ENCODE measurements at places on chromosomes 12 and 14.

DNA sequence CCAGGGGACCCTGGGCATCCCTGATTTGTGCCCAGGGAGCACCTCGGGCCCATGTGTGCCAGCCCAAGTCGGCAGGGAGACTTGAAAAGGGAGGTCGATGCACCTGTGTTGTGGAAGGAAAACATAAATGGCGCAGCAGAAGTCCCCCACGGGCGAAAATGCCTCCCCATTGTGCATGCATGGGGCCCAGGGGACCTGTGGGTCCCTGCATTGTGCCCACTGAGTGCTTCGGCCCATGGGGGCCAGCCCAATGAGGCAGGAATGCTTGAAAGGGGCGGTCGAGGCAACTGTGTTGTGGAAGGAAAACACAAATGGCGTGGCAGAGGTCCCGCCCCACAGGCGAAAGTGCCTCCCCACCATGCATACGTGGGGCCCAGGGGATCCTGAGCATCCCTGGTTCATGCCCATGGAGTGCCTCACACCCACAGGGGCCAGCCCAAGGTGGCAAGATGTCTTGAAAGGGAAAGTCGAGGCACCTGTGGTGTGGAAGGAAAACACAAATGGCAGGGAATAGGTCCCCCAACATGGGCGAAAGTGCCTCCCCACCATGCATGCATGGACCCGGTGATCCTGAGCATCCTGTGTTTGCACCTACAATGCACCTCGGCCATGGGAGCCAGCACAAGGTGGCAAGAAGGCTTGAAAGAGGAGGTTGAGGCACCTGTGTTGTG lies 368.0 kb downstream of the ALG10 start:
- DNase-seq = no peak

- DNase-seq = no peak
These were observed 77.0 kb upstream of the GRIP1 start for GRCh38 chr12:66755727-66756395.

DNA sequence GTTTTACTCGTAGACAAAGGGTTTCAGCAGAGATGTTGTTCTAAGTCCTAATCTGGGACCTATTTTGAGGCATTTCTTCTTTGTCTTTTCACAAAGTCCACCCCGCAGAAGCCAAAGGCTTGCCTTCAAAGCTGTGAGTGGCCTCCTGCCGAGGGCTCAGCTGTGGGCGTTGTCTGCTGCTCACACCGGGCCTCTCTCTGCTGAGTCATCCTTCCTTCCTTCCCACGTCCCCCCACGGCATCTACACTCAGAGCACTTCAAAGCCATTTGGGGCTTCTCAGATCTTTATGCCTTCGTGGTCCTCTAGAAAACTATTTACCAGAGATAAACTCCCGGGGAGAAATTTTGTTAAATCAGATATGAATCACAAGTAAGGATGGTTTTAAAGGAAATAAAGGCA lies 115.9 kb upstream of the TMPO start:
- peak; percentile 85 for DNase-seq

DNA sequence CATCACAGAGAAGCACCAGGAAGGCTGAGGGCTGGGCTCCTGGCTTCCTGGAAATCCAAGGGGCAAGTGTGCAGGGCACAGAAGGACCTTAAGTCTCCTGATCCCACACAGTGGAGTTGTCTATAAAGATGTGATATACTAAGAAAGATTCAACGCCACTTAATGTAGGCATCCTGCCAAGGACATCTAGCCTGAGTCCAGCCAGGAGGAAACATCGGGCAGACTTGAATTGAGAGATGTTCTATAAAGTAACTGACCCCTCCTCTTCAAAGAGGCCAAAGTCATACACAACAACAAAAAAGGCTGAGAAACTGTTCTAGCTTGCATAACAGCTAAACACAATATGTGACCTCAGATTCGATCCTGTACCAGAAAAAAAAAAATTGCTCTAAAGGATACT lies 299.5 kb upstream of the NOS1 start:
- DNase-seq = no peak

- DNase-seq = no peak
These were observed 188.6 kb downstream of the KCNA5 start for GRCh38 chr12:5232291-5232690.

- no peak for DNase-seq
These were observed 663 bp upstream of the SNAPC1 start for GRCh38 chr14:61761557-61761956.

DNA sequence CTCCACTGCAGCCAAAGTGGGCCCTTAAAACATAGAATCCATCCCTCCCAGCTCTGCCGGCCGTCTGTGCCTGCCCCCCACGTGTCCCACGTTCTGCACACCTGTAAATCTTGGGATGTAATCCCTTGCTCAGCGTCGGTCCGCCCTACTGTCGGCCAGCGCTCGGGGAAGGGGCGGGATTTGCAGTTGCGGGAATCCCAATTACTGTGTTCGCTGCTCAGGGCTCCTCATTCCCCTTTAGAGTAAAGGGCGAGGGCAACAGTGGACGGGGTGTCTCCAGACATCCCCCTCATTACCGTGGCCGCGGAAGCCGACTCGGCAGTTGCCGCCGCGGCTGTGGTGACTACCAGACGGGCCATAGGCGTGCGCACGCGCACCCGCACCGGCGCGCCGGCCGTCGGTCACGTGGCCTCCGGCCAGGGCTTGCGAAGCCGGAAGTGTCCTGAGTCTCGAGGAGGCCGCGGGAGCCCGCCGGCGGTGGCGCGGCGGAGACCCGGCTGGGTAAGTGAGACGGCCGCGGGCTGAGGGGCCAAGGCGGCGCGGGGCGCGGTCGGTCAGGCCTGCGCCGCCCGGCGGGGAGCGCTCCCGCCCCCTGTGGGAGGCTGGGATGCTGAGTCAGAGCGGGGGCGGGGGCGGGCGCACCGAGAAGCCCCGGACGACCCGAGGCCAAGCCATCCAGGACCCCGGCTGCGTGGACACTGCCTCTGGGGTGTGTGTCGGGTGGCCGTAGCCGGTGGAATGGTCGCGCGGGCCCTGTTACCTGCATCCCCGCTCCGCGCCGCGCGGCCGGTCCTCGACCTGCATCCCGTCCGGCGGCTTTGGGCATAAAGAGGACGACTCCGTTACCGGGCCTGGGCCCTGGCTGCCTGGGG lies at the start of gene TBK1:
Gene TBK1, plus strand, starts transcription at position 434 of the 872 bp plus-strand sequence. CDS start 3,751 bp downstream, outside the sequence.
- peak; percentile 81 for DNase-seq

- peak; percentile 84 for DNase-seq
These were observed 539.3 kb upstream of the TBX3 start for GRCh38 chr12:115223322-115223721.

- DNase-seq = no peak
These were observed 102.6 kb upstream of the PRB2 start for GRCh38 chr12:11497995-11498394.

DNA sequence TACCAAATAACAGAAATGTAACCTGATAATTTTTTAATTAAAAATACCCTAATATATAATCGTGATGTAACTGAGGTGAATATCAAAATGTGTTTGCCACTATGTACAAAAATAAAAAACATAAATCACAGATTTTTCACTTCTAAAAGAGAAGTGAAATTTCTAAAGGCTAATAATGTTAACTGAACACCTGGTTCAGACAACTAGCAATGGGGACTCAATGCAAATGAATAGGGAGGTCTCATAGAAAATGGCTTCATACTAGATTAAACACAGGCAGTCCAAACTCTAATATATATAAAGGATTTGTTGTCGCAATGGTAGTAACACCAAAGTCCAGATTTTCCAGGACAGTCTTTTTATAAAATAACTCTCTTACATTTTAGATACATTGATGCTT lies 365.4 kb upstream of the ATP2B1 start:
- DNase-seq = no peak

- DNase-seq = no peak
These were observed 212.3 kb upstream of the FOXN3 start for GRCh38 chr14:89629383-89629782.

- DNase-seq = no peak
These were observed 42.5 kb downstream of the TPH2 start for GRCh38 chr12:71981149-71981548.

DNA sequence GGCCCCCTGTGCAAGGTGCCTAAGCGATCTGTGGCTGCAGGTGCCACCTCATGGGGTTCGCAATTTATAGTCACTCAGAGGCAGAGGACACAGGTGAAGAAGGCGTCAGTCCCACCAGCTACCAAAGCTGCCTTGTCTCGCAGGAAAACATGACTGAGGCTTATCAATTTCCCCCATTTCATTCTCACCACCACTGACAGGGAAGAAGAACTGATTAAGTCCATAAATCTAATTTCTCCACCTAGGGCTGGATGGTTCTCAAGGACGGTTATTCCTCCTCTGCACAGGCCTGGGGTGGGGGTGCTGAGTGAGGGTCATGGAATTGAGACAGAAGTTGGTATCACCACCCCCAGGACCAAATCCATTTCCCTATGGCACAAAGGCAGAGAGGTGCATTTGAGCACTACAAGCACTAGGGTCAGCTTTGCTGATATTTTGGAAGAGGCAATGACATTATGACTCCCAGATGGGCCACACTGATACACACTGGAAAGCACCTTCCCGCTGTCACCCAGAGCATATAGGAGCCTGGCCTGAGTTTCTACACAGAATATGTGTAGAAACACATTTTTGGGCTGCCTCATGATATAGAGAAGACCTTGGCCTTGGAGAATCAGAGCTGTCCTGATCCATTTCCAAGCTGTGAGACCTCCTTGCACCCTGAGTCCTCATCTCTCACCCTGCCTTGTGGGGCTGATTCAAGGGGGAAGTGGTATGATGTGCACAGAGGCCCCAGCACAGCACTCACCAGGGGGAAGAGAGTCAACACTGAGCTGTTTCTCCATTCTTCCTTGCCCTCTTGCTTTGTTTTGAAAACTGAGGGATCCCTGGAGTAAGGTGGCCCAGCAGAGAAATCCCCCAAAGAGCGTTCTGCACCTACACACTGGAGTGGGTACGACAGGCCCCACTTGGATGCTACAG lies 59.4 kb downstream of the PITPNM2 start:
- no peak for DNase-seq

DNA sequence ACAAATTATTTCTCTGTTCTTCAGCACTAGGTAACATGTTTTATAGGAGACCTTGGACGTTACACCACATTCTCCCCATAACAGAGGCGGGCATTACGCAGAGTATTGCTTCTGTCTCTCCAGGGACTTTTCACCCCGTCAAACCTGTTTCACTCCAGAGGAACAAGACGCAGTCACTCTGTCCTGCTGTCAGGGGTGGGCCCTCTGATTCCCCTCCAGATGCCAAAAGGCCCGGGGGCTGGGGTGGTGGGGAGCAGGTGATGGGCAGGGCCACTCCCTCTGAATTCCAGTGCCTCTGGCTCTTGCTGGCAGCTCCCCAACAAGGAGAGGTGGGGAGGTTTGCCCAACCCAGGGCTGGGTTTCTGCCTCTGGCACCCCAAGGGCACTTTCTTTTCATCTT lies 71.9 kb downstream of the NTF3 start:
- no peak for DNase-seq

GRCh38 chr12:60752589-60752988 lies 1156.8 kb downstream of the SLC16A7 start:
- no peak for DNase-seq

- DNase-seq = peak; percentile 72
These were observed 218.2 kb downstream of the PRKD1 start for GRCh38 chr14:29709490-29709889.

- peak; percentile 70 for DNase-seq
These were observed 79.1 kb downstream of the KCNK13 start for GRCh38 chr14:90140956-90141316.

- DNase-seq = peak; percentile 15
These were observed 29.5 kb downstream of the SLC25A21 start for GRCh38 chr14:37142835-37143401.

GRCh38 chr14:56059054-56059453 lies 59.2 kb upstream of the PELI2 start:
- no peak for DNase-seq

GRCh38 chr14:94423453-94424056 lies 29.0 kb downstream of the SERPINA11 start:
- peak; percentile 60 for DNase-seq

- DNase-seq = no peak
These were observed 449.4 kb downstream of the RERGL start for GRCh38 chr12:17640615-17641014.

GRCh38 chr12:75334384-75335030 lies at the start of gene GLIPR1L1:
TSS of gene GLIPR1L1 (plus strand) at chr12:75334670. CDS start at chr12:75334729, 59 bp downstream.
- DNase-seq = peak; percentile 92

DNA sequence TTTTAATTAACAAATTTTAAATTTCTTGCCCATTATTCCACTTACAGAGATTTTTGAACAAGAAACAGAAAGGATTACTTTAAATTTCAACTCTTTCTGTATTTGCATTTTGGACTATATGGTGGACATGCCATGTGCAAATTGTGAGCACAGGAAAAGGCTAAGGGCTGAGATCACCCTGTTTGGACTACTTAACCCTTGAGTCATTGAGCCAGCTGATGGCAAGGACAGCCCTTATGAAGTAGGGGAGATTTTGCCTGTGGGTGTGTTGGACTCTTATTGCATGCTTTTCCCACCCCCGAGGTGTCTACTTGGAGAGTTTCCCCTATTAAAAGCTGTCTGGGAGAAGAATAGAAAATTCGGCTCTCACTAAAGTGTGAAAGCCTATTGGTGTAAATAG lies 17.2 kb downstream of the DERA start:
- DNase-seq = peak; percentile 89

DNA sequence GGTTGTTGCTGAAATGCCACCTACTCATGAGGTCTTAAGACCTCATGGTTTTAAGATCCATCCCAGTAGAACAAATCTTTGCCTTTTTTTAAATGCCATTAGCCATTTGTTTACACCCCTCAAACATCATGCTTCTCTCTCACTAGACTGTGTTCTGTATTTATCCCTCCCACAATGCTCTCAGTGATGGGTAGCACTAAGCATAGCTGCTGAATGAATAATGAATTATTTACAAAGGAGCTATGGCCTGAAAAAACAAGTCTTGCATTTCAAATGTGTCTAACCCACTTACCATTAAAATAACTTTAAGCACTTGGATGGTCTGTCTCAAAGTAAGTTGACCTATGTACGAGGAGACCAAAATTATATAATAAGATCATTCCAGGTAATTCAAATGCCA lies 334.5 kb downstream of the PAWR start:
- no peak for DNase-seq

GRCh38 chr12:106063826-106064720 lies 74.7 kb downstream of the NUAK1 start:
- no peak for DNase-seq

GRCh38 chr14:101474563-101475455 lies 86.5 kb upstream of the DIO3 start:
- no peak for DNase-seq

DNA sequence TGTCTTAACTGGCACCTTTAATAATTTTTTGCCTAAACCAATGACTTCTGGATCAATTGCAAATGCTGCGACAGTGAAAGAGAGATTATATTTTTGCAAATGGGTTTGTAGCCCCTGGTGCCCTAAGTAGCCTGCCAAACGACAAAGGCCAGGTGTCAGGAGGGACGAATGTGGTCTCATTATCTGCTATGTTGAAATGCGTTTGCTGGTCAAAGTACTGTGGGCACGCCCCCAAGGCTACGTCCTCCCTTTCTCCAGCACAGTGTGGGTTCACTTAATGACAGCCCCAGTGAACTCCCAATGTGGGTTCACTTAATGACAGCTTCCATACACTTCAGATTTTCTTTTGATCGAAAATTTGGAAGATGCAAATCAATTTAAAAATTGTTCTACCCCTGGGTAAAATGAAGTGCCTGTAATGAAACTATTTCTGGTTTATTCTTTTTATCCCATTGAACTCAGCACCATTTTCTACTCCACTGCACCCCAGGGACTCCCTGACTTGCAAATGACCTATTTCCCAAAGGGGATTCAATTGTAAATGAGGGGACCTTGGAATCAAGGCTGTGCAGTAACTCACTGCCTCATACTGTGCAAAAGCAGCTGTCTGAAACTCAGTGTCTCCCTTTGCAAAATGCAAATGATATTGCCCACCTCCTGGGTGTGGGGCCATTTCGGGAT lies 1.4 kb downstream of the SERPINA11 start:
- DNase-seq = no peak

Measured in fibroblast of upper back skin (primary cell).